ENCODE measurements at places on chromosomes 4 and X. TPM values are rescaled to one million over a fixed set of nuclear protein-coding genes. Genes with fewer than 3 reads are reported as not detected.

DNA sequence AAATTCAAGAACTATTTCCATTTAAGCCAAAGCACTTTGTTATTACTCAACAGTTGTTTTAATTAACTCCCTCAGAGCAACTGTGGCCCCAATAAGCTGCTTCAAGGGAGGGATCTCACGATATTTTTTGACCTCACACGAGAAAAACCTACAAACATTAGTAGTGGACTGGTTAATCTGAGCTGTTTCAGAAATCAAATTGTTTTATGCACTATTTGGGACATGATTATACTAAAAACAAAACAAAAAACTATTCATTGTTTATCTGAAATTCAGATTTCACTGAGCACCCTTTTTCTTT, 74.3 kb downstream of the DCHS2 start:
- no peak for DNase-seq

The NRK gene
- 0.03 TPM for total RNA-seq

The RAB33A gene
- total RNA-seq, result 2.2 TPM

- DNase-seq, result no peak
Measured at GRCh38 chr4:17469931-17470674, 41.8 kb downstream of the QDPR start.

DNA sequence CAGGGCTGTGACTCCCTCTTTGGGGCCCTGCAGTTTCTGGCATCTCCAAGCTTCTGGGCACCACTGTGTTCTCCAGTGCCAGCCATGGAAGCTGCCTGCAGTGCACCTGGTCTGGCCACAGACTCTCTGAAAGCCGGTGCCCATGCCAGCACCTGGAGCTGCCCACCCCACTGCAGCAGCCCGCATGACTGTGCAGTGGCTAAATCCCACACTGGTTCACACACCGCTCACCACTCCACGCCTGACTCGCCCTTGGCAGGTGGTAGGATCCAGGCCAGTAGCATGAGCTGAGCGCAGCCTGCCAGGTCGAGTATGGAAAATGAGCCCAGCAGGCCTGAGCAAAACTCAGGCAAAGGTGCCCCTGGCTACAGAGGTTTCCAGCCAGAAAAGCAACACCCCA, 72.8 kb upstream of the INTU start:
- DNase-seq, result no peak

GRCh38 chr4:118964891-118965411, 76.3 kb downstream of the SYNPO2 start:
- DNase-seq, result no peak

DNA sequence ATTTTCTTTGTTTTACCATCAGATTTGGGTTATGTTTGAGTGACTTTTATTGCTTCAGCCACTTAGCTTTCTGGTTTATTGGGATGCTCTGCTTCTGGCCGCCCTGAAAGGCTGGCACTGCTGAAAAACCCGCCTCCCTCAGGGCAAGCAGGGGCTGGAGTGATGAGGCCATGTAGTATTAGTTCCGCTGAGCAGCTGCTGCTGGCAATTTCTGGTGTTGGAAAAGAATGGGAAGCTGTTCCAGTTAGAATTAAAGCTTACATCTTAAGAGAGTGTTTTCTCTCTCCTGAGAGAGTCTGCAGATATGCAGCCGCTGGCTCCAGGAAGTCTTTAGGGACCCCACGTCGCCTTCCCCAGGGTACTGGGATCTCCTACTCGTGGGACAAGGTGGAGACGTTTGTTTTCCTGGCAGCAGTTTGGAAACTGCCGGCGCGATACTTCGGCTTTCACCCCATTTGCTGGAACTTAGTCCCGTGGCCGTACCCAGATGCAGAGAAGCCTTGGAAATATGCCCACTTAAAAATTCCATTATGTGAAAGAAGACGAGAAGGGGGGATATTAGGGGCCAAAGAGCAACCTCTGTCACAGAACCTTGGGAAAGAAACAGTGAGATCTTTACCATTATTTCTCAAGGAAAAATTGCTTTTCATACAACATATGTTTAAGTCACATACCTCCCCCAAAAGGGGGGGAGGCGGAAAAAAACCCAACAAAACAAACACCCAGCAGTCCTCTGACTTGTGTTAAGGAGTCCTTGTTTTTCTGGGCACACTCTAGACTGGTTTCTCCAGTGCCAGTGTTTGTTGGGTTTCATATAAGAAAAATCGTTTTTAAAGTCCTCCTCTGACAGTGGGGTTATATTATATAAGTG, 72.6 kb downstream of the TMEM131L start:
- DNase-seq, result no peak

The XKRX gene
- total RNA-seq, result 0.21 TPM

The STARD8 gene
- total RNA-seq, result 4.6 TPM

The EMD gene
- total RNA-seq, result 178 TPM

Measured in Panc1 (cell line).